ENCODE measurements at places on chromosomes 1 and 21.

- H3K27ac ChIP-seq = no peak overlapping the region
- H3K36me3 ChIP-seq = no peaks in the 10 kb centered on the region
- H3K27me3 ChIP-seq = no peaks in the 10 kb centered on the region
- no peak for DNase-seq
Observed at GRCh38 chr1:30328401-30329262, 394.8 kb downstream of the MATN1 start.

- no peaks in the 10 kb centered on the region for H3K27me3 ChIP-seq
- H3K4me3 ChIP-seq = no peak overlapping the region
Observed at GRCh38 chr1:184322253-184322652, 64.6 kb upstream of the C1orf21 start.

- no peaks in the 10 kb centered on the region for H3K4me1 ChIP-seq
- H3K27me3 ChIP-seq = no peaks in the 10 kb centered on the region
- no peak overlapping the region for H3K27ac ChIP-seq
- no peak overlapping the region for H3K4me3 ChIP-seq
Observed at GRCh38 chr1:43238085-43238484, 31.7 kb upstream of the TMEM125 start.

GRCh38 chr1:53365437-53366063 lies 37.7 kb upstream of the LRP8 start:
- H3K4me3 ChIP-seq = no peak overlapping the region
- H3K27ac ChIP-seq = no peak overlapping the region
- no peak for DNase-seq
- no peaks in the 10 kb centered on the region for H3K27me3 ChIP-seq

DNA sequence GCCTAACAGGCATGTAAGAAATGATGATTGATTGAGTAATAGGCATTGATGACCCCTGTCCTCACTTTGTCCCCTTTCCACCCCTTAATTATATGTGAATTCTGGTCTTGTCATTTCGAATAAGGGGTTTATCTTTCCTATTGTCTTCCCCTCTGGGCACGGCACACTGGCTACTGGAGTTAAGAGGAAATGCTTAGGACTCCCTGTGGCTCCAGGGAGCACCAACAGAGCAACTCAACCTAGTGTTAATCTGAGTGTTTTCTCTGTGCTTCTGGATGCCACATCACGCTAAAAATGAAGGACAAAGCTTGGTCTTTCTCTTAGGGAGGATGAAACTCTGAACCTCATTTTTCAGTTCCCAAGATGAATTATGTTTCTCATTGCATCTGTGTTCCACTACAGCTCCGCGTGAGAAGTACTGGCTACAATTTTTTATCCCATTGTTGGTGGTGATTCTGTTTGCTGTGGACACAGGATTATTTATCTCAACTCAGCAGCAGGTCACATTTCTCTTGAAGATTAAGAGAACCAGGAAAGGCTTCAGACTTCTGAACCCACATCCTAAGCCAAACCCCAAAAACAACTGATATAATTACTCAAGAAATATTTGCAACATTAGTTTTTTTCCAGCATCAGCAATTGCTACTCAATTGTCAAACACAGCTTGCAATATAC lies 5.3 kb downstream of the FCER1A start:
- H3K36me3 ChIP-seq = no peaks in the 10 kb centered on the region
- DNase-seq = no peak
- H3K4me1 ChIP-seq = no peaks in the 10 kb centered on the region
- no peak overlapping the region for H3K4me3 ChIP-seq
- no peaks in the 10 kb centered on the region for H3K27me3 ChIP-seq

GRCh38 chr1:116739371-116740012 lies 14.7 kb upstream of the CD2 start:
- H3K27me3 ChIP-seq = no peaks in the 10 kb centered on the region
- H3K4me3 ChIP-seq = peak overlapping the region; percentile 8
- H3K27ac ChIP-seq = peak overlapping the region; percentile 79
- H3K36me3 ChIP-seq = no peaks in the 10 kb centered on the region
- no peak for DNase-seq

- H3K27ac ChIP-seq = no peak overlapping the region
- DNase-seq = no peak
- no peaks in the 10 kb centered on the region for H3K4me1 ChIP-seq
- no peaks in the 10 kb centered on the region for H3K27me3 ChIP-seq
Observed at GRCh38 chr21:19198801-19199200, 795.2 kb upstream of the TMPRSS15 start.

DNA sequence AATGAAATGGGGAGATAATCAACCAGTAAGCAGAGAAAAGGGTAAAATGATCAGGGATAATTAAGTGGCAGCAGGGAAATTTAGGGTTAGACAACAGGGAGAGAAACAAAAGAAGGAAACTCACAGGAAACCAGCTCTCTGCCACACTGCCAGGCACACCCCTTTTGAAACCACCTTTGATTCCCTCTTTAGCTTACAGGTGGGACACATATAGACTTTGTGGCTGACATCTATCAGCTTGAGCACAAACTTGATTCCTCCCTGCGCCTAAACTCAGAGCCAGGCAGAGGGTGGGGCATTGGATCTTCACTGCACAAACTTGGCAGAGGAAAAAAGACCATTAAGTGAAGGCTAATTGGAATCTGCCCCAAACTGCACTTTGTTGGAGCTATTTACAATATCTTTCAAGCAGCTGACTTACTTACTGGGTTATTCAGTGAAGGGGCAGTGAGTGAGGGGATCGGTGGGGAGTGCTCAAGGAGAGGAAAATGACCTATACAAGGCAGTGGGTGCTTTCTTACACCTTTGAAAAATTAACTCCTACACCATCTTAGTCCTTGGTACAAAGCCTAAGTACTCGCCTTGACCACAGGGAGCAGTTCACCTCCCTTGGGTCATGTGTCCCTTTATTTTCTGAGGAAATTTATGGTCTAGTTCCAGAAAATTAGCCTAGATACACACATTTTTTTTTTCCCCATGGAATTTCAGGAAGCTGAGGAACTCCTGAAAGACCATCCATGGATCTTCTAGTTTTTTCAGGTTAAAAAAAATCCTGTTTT lies 60.2 kb downstream of the PBX1 start:
- no peak overlapping the region for H3K27ac ChIP-seq
- no peaks in the 10 kb centered on the region for H3K4me1 ChIP-seq
- no peak overlapping the region for H3K4me3 ChIP-seq

GRCh38 chr1:57404884-57405283 lies 19.0 kb downstream of the DAB1 start:
- no peak overlapping the region for H3K4me3 ChIP-seq
- no peaks in the 10 kb centered on the region for H3K36me3 ChIP-seq
- DNase-seq = no peak
- no peak overlapping the region for H3K27ac ChIP-seq
- no peaks in the 10 kb centered on the region for H3K27me3 ChIP-seq

DNA sequence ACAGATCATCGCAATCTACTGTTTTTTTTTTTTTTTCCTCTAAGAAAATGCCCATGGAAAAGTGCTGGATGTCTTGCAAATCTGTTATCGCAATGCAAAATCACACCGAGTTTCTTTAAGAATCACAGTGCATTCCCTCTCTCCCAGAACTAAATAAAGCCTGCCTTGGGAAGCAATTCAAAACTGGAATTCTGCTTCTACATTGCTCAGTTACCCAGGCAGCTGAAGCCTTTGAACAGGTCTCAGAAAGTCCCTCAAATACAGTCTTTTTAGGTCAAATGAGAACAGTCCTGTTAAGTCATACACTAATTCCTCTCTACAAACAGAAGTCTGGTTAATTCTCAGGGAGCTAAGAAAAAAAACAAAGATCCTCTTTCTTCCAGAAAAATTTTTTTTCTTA lies 46.3 kb downstream of the SLC30A10 start:
- no peaks in the 10 kb centered on the region for H3K36me3 ChIP-seq
- H3K27me3 ChIP-seq = no peaks in the 10 kb centered on the region
- DNase-seq = no peak
- no peaks in the 10 kb centered on the region for H3K4me1 ChIP-seq

- H3K36me3 ChIP-seq = no peaks in the 10 kb centered on the region
- DNase-seq = no peak
- H3K27me3 ChIP-seq = no peaks in the 10 kb centered on the region
- no peaks in the 10 kb centered on the region for H3K4me1 ChIP-seq
- H3K4me3 ChIP-seq = no peak overlapping the region
Observed at GRCh38 chr1:235408503-235408960, 41.3 kb downstream of the TBCE start.

- H3K4me3 ChIP-seq = no peak overlapping the region
- no peak overlapping the region for H3K27ac ChIP-seq
- H3K27me3 ChIP-seq = no peaks in the 10 kb centered on the region
- no peaks in the 10 kb centered on the region for H3K36me3 ChIP-seq
Observed at GRCh38 chr1:22753481-22753971, 42.9 kb downstream of the EPHB2 start.

GRCh38 chr1:110114784-110115183 lies 2.5 kb downstream of the UBL4B start:
- H3K36me3 ChIP-seq = no peaks in the 10 kb centered on the region
- H3K27ac ChIP-seq = no peak overlapping the region
- H3K27me3 ChIP-seq = no peaks in the 10 kb centered on the region
- H3K4me3 ChIP-seq = no peak overlapping the region
- H3K4me1 ChIP-seq = no peaks in the 10 kb centered on the region
- no peak for DNase-seq

- peaks cover 24% of the 10 kb centered on the region for H3K36me3 ChIP-seq
- no peaks in the 10 kb centered on the region for H3K27me3 ChIP-seq
- H3K27ac ChIP-seq = no peak overlapping the region
Observed at GRCh38 chr1:24443241-24443656, 27.6 kb downstream of the NIPAL3 start.

DNA sequence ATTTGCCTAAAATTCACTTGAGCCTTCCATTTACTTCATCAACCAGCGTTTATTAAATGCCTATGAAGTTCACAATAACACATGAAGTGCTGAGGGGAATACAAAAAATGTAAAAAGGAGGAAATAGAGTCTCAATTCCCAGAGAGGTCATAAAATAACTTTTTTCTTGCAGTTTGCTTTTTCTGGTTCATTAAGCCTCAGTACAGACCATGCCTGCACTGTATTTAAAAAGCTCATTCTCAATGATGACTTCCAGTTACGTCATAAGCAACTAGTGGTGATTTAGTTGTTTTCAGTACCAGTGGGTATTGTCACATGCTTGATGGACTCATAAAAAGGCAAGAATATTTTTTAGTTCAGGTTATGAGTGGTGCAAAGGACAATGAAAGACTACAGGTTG lies 160.1 kb upstream of the UBE2U start:
- H3K4me3 ChIP-seq = no peak overlapping the region
- DNase-seq = no peak
- no peaks in the 10 kb centered on the region for H3K4me1 ChIP-seq

GRCh38 chr1:27296773-27297291 lies 25.1 kb upstream of the TMEM222 start:
- H3K27me3 ChIP-seq = no peaks in the 10 kb centered on the region
- DNase-seq = peak; percentile 24
- H3K4me1 ChIP-seq = no peaks in the 10 kb centered on the region
- H3K4me3 ChIP-seq = no peak overlapping the region

GRCh38 chr1:198212675-198213074 lies 55.9 kb downstream of the NEK7 start:
- no peak overlapping the region for H3K4me3 ChIP-seq
- H3K36me3 ChIP-seq = peaks cover 17% of the 10 kb centered on the region
- no peak for DNase-seq

DNA sequence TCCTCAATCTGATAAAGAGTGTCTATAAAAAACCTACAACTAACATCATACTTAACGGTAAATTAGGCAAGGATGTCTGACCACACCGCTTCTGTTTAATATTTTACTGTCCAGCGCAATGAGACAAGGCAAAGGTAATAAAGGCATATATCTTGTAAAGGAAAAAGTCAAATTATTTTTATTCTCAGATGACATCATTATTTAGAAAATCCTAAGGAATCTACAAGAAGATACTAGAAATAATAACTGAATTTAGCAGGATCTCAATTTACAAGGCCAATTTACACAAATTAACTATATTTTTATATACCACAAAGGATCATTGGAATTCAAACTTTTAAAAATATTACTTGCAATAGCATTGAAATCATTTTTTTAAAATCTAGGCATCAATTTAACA lies 29.4 kb downstream of the GJA4 start:
- H3K4me1 ChIP-seq = no peaks in the 10 kb centered on the region
- no peak overlapping the region for H3K4me3 ChIP-seq
- no peaks in the 10 kb centered on the region for H3K27me3 ChIP-seq
- DNase-seq = no peak
- H3K36me3 ChIP-seq = no peaks in the 10 kb centered on the region

- no peaks in the 10 kb centered on the region for H3K4me1 ChIP-seq
- H3K4me3 ChIP-seq = no peak overlapping the region
- no peak for DNase-seq
- H3K27me3 ChIP-seq = no peaks in the 10 kb centered on the region
- no peak overlapping the region for H3K27ac ChIP-seq
- no peaks in the 10 kb centered on the region for H3K36me3 ChIP-seq
Observed at GRCh38 chr1:87723193-87723592, 394.5 kb downstream of the LMO4 start.

GRCh38 chr1:81254560-81254959 lies 546.2 kb upstream of the ADGRL2 start:
- no peaks in the 10 kb centered on the region for H3K27me3 ChIP-seq
- no peak for DNase-seq
- H3K4me1 ChIP-seq = no peaks in the 10 kb centered on the region
- no peaks in the 10 kb centered on the region for H3K36me3 ChIP-seq
- H3K27ac ChIP-seq = no peak overlapping the region

GRCh38 chr1:221286399-221286798 lies 407.2 kb downstream of the HLX start:
- H3K4me1 ChIP-seq = no peaks in the 10 kb centered on the region
- H3K27me3 ChIP-seq = no peaks in the 10 kb centered on the region
- no peaks in the 10 kb centered on the region for H3K36me3 ChIP-seq
- H3K27ac ChIP-seq = no peak overlapping the region

DNA sequence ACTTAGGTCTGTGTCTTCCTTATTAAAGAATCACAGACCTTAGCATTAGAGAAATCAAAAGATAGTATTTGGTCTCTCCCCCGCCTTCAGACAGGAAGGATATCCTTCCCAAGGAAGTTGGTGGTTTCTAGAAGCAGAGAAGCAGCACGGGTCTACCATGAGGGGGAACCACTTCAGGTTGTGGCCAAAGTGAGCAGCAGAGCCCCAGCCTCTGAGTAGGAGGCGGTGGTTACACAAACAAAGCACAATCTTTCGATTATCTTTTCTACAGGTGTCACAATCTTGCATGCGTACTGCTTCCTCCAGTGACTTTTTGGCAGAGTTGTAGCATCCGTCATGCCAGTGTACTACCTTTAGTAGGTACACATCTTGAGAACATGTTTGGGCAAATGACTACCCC lies 8.8 kb downstream of the PGLYRP4 start:
- no peak for DNase-seq
- no peaks in the 10 kb centered on the region for H3K27me3 ChIP-seq
- no peak overlapping the region for H3K27ac ChIP-seq
- H3K4me1 ChIP-seq = peaks cover 30% of the 10 kb centered on the region

Measured in CD8-positive, alpha-beta memory T cell (primary cell).